ENCODE measurements at places on chromosomes 13 and 19.

DNA sequence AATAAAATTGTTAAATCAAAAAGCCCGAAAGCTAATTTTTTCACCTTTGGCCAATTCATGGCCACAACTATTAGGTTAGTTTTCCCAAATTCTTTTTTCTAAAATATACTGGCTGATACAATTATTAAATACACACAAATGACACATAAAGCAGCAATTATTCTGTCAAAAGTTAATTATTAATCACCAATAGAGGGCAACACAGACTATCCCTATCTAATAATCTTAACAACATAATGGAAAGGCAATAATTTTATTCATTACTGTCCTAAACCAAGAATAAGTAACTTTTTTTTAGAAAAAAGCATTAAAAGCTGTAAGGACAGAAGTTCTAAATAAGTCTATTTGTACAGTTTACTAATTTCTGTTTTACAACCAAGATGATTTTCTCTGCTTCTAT lies 51.7 kb downstream of the KATNAL1 start:
- no peak for DNase-seq

DNA sequence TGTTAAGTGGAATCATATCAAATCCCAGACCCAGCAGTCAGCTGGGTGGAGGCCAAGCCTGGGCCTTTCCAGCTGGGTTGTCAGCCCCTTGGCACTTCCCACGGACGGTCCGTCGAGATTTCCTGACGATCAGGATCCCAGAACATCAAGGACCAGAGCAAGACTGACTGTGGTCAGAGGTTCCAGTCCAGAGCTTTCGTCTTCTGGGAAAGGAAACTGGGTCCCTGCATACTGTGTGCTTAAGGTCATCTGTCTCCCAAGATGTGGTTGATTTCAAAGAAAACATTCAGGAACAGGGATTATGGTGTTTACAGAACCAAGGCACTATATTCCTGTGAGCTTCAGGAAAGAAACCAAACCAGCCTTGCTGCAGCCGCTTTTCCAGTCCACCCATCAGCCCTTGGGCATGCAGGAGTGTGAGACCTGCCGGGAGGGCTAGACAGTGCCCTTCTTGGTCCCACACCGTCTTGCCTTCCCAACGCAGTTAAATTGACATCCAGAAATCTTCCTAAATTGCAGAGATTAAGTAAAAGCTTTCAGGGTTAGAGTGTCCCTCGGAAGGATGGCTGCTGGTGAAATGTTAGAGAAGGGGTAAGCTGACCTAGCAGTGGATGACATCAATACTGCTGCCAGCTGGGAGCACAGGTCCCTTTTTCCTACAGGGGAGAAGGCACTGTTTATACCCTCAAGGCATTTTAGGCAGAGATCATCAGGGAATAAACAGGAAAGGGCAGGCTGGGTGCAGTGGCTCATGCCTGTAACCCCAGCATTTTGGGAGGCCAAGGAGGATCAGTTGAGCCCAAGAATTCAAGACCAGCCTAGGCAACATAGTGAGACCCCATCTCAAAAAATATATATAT lies 5.0 kb upstream of the C19orf33 start:
- DNase-seq = no peak

GRCh38 chr19:16445238-16446107 lies 26.3 kb downstream of the EPS15L1 start:
- peak; percentile 32 for DNase-seq

DNA sequence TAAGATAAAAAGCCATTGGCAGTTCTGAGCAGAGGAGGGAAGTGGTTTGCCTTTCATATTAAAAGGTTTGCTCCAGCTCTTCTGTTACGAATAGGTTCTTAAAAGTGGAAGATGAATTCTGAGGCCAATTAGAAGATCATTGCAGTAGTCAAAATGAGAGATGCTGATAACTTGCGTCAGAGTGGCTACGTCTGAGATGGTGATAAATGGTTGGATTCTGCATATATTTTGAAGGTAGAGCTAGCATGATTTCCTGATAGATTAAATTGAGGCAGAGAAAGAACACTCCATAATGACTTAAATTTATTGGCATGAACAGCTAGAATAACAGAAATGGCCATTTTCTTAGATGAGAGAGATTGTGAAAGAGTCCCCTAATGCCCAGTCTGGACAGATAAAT lies 652.6 kb downstream of the DACH1 start:
- DNase-seq = no peak

GRCh38 chr13:45782327-45783045 lies 69.1 kb downstream of the SIAH3 start:
- no peak for DNase-seq

DNA sequence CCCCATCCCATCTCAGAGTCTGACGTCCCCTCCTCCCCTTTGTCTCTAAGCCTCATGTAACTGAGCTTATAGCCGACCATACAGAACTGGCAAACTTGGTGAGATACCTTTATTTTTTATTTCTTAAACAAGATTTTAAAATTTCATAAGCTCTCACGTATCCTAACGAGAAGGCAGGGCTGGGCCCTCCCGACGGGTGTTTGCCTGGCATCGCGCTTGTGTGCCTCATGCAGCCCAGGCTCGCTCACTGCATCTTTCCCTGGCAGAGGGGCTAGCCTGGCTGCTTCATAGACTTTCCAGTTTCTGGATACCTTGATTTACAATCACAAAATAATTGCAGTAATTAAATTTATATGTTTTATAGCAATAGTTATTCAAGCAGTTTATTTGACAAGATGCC lies 69.0 kb downstream of the GGACT start:
- no peak for DNase-seq

GRCh38 chr19:280541-281009 lies 10.6 kb downstream of the PLPP2 start:
- DNase-seq = no peak

DNA sequence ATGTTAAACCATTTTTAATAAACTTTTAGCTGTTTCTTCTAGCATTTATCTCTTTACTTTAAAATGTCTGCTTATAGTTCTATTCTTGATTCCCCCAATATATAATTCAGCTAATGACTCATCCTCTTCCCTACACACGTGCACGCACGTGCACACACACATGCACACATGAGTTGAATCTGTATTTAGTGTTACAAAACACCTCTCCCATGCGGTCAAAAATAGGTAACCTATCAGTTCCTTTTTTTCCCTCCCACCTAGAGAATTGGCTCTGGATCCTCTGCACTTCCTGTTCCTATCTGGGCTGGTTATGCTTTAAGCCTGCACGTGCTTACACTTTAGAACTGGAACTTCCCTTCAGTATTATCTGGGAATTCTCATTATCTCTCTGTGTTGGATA lies 144.1 kb downstream of the PAN3 start:
- peak; percentile 1 for DNase-seq

GRCh38 chr13:93769607-93770006 lies 543.0 kb downstream of the GPC6 start:
- DNase-seq = no peak

GRCh38 chr13:32887617-32888016 lies 128.6 kb upstream of the KL start:
- no peak for DNase-seq

- DNase-seq = peak; percentile 6
These were observed 3.7 kb downstream of the ITM2B start for GRCh38 chr13:48236528-48237353.

- no peak for DNase-seq
These were observed 674.1 kb downstream of the SLITRK5 start for GRCh38 chr13:88345171-88345847.

GRCh38 chr19:1674293-1674679 lies 21.9 kb upstream of the TCF3 start:
- no peak for DNase-seq

DNA sequence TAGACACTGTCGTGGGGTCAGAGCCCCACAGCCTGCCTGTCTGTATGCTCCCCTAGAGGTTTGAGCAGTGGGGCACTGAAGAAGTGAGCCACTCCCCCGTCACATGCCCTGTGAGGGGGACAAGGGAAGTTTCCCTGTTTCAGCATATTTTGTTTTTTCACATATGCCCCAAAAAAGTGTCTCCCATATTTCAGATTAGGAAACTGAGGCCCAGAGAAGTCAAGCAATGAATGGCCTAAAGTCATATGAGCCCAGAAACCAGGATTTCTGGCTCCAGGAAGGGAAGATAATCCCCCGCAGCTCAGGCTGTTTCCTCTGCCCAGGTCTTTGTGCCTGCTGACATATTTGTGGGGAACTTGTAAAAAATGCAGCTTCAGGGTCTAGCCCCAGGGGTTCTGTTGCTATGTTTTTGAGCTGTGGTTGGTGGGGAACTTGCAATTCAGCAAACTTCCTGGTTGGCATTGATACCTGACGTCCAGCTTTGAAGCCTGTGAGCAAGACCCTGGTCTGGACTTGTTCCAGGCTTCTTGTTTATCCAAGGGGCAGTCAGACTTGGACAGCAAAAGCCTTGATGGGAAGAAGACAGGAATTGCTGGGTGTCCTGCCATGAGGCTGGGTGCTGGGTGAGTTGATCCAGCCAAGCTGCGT lies 9.5 kb downstream of the RASL11A start:
- DNase-seq = no peak

GRCh38 chr19:45663800-45664199 lies 4.2 kb upstream of the GIPR start:
- peak; percentile 21 for DNase-seq

DNA sequence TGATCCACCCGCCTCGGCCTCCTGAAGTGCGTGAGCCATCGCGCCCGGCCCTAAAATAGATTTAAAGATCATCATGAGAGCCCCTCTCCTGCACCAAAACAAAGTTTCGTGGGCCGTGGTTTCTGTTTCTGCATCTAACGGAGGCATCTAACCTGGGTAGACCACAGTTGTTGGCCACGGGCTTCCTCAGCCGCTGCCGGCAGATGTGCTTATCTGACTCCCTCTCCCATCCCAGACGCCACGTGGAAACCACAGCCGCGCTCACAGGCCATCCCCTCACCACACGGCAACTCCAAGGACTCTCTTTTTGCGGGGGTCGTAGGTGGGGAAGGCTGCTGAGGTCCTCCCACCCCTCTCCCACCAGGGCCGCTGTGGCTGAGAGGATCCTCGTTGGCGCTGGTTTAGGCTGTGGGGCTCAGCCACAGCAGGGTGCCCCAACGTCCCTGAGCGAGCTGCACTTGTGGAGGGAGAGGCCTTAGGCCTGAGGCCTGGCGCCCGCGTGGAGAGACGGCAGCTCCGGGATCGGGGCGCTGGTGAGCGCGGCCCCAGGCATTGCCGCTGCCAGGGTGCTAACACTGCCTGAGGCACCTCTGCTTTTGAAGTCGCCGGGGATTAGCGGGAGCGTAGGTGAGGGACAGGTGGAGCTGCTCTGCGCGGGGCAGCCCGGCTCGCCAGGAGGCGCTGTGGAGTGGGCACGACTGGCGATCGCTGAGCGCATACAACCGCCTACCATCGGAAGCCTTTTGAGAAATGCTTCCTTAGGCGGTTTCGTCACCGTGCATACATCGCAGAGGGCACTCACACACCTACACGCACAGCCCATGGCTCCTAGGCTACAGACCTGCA lies 8.9 kb downstream of the ZSCAN1 start:
- DNase-seq = no peak

DNA sequence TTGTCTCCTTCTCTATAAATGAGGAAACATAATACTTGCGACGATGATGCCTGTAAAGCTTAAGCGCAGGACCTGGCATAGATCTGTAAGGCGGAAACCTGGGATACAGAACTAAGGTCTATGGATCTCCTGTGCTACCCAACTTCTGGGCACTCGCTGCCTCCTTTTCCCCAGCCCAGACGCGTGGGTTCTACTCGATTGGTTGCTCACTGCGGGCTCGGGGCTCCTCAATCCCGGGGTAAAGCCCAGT lies 615 bp upstream of the PSMC4 start:
- DNase-seq = no peak

All from Kasumi-1 (cell line).